ENCODE measurements at places on chromosomes 16 and 17.

DNA sequence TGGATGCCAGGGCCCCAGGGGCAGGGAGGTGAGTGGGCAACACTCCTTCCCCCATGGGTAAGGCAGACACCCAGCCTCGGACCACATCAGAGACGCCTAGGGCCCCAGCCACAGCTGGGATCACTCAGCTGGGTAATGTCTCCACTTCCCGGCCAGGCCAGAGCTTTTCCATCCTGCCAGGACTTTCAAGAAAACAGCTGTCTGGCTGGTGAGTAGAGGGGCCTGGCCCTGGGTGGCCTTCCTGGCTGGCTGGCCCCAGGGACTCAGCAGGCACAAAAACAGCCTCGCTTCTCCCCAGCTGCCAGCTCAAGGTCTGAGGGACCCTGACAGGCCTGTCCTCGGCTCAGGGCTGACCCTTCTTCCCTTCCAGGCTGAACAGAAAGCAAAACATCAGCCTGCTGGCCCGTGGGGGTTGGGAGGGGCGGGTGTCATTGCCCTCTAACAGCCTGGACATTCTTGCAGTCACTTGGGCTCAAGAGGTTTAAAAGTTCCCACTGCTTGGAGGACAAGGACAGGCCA lies 45.3 kb upstream of the JPH3 start:
- DNase-seq, result no peak

DNA sequence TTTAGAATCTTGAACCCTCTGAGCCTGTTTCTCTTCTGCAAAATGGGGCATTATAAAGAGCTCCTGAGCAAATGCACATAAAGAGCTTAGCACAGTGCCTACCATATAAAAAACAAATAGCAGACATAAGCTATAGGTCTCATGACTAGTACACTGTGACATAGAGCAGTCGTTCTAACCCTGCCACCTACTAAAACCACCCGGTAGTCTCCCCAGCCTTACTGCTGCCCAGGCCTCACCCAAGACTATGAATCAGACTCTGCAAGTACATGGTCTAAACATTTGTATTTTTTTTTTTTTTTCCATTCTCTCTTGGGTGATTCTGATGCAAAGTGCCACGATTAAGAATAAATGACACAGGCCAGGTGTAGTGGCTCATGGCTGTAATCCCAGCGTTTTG lies 33.9 kb downstream of the STX8 start:
- DNase-seq, result no peak

- DNase-seq, result no peak
Observed at GRCh38 chr17:32794533-32795246, 82.2 kb downstream of the MYO1D start.

DNA sequence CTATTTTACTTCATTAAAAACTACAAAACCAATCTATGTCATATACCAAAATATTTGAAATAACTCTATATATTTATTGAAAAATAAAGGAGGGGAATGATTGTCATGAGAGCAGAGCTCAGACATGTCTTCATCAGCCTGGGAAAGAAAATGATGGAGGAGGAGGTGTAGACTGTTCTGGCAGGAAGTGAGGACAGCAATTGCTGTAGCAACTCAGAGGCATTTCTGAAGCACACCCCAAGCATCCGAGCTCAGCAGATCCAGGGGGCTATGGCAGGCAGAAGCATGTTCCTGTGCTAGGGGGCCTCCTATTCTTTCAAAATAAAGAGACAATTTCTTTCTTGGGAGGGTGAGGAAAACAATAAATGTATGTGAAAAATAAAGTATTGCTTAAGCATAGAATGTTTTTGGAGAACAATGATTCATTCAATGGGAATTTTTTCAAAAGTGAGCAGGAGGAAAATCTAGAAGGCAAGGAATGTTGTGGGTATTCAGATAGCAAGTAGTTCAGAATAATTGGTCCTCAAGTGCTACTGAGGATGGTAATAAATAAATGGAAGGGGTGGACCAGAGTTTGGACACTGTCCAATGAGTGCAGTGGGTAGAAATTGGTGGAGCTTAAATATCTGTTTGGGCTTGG lies 383.4 kb downstream of the CDH11 start:
- DNase-seq, result no peak

- DNase-seq, result no peak
Observed at GRCh38 chr16:17350207-17350606, 120.6 kb downstream of the XYLT1 start.

DNA sequence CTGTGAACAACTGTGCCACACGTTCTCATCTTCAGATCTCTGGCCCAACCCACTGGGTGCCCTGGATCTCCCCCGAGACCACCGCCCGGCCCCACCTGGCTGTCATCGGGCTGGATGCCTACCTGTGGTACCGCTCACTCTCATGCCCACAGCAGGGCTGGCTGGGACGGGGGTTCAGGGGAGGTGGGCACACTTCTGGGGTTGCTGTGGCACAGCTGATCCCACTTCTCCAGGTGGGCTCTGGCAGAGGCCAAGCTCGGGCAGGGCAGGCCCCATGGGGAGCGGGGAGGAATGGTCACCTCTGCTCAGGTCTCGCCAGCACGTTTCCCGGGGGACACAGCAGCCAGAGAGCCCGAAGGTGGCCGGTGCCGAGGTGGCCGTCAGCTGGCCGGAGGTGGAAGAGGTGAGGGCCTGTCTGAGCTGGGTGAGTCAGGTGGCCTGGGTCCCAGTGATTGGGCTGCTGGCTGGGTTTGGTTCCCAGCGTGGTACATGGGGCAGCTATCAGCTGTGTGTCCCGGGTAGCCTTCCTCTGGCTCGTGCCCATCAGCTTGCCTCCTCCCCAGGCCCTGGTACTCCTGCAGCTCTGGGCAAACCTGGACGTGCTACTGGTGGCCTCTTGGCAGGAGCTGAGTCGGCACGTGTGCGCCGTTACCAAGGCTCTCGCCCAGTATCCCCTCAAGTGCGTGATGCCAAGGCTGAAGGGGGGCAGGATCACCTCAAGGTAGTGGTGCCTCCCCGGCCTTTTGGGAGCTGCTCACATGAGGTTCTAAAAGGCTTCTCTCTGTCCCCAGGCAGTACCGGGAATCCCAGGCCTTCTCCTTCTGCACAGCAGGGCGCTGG lies 2.3 kb upstream of the MRPS34 start:
- no peak for DNase-seq
